ENCODE measurements at places on chromosomes 4 and X. TPM values are rescaled to one million over a fixed set of nuclear protein-coding genes. Genes with fewer than 3 reads are reported as not detected.

Gene DNAAF6
- total RNA-seq = not detected

Gene SSX4
- total RNA-seq = not detected

Gene CCDC149
- total RNA-seq = 5.5 TPM

- DNase-seq = no peak
Observed at GRCh38 chrX:6257025-6257424, 28.4 kb upstream of the NLGN4X start.

DNA sequence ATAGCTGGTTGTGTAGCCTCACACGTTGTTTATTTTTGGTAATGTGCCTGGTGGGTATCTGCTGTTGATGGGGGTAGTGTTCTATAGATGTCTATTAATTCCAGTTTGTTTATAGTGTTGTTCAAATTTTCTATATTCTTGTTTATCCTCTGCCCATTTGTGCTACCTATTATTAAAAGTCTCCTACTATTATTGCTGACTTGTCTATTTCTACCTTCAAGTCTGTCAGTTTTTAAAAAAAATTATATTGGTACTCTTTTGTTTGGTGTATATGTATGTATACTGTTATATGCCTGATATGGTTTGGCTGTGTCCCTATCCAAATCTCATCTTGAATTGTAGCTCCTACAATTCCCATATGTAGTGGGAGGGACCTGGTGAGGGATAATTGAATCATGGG, 578.6 kb downstream of the PCDH7 start:
- no peak for DNase-seq

DNA sequence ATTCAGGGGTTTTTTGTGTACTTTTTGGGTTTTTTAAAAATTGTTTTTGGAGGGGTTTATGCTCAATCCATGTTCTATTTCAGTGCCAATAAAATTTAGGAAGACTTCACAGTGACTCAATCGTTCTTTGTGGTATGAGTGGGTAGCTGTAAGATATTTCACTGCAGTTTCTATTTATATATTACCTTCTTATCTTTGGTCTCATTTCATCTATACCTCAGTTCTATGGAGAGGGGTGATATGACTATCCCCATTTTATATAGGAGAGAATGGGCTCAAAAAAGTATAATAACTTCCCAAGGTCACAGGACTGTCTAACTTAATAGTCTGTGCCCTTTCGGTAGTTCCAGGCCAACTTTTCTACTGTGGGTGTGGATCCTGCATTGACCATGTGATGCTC, 74.4 kb downstream of the MSN start:
- DNase-seq = no peak

DNA sequence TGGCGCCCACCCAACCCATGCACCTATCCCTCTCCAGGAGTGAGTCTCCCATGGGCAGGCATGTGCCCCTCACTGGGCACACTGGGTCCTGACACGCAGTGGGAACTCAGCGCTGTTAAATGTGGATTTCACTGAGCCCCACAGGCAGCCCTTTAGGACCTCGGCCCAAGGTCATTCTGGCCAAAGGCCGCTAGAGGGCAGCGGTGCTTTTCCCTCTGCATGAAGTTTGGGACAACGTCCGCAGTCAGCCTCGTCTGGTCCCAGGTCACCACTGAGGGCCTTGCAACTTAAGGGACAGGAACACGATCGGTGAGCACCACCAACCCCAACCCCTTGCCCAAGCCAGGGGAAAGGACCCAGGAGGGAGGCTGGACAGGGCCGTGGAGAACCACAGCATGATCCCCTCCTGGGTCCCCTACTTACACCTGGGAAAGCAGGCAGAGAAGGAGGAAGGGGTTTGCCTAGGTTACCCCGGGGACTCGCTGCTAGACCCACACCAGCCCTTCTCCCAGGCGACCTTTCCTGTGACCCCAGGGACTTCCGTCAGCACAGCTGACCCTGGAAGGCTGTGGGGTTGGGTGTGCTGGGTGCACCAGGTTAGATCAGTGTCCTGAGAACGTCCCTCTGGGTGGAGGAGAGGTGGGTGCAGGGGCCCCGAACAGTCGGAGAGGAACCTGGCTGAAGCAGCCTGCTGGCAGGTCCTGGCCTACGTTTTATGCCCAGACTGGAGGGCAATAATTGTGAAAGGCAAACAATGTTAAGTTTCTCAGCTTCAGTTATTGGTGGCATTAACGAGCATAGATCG, 24.0 kb downstream of the CYTL1 start:
- peak; percentile 47 for DNase-seq

DNA sequence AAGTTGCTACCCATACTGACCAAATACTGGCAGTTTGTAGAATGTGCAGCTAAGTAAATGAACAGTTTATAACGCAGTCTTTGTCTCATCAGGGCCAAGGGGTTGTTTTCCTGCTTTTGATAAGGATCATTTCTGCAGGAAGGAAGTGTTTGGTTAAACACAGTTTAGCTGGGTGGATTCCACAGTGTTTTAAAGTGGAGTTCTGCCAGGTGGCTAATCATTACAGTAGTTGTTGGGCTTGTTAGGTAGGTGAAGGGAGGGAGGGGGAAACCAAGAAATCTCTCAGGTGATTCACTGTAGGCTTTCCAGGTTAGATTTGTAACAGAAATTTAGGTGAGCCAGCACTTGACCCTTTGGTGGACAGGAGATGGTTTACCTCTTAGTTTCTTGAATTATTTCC, 58.1 kb downstream of the FNIP2 start:
- peak; percentile 62 for DNase-seq

DNA sequence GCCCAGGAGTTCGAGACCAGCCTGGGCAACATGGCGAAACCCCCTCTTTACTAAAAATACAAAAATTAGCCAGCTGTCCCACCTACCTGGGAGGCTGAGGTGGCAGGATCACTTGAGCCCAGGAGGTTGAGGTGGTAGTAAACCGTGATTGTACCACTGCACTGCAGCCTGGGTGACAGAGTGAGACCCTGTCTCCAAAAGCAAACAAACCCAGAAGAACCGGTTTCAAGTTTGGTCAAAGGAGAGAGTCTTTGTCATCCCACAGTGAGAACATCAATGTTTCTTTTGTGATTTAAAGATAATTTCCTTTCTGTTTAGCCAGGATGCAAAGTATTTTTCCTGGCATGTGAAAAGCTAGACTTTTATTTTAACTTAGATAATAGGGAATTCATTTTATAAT, 26.7 kb downstream of the PDK3 start:
- no peak for DNase-seq

GRCh38 chr4:44806071-44806470, 79.7 kb upstream of the GNPDA2 start:
- DNase-seq = no peak

DNA sequence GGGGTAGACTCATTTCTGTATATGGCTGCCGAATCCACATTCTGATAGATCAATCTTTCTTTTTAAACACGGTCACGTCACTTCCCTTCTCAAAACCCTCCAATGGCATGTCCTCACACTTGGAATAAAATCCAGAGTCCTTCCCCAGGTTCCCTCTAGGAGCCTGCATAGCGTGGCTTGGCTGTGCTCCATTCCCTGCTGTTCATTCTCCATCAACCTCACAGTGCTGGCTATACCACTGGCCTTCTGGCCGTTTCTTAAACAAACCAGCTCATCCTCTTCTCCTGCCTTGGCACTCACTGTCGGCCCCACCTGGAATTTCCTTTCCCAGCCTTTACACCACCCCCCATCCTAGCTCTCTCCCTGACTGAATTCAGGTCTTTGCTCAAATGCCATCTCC, 77.1 kb downstream of the RBM47 start:
- DNase-seq = no peak

- no peak for DNase-seq
Observed at GRCh38 chr4:153062652-153063168, 126.6 kb downstream of the FHDC1 start.

Measured in Caki2 (cell line).